Activated naive CD4-positive, alpha-beta T cell treated with Interleukin-2 at 50 U/mL for 16 hours (primary cell): ENCODE measurements at places on chromosomes 1 and 21.

GRCh38 chr1:53413175-53414001 lies 45.8 kb upstream of the DMRTB1 start:
- peak; percentile 63 for DNase-seq

GRCh38 chr1:116909512-116910378 lies at the start of gene PTGFRN:
TSS of gene PTGFRN (plus strand) at chr1:116909916. CDS start at chr1:116910204, 288 bp downstream.
- peak; percentile 26 for DNase-seq

- no peak for DNase-seq
Observed at GRCh38 chr21:35197191-35197590, 148.1 kb upstream of the RUNX1 start.

GRCh38 chr1:24477309-24477708 lies 25.3 kb upstream of the RCAN3 start:
- no peak for DNase-seq

GRCh38 chr1:97875996-97876395 lies 44.8 kb downstream of the DPYD start:
- DNase-seq: no peak

DNA sequence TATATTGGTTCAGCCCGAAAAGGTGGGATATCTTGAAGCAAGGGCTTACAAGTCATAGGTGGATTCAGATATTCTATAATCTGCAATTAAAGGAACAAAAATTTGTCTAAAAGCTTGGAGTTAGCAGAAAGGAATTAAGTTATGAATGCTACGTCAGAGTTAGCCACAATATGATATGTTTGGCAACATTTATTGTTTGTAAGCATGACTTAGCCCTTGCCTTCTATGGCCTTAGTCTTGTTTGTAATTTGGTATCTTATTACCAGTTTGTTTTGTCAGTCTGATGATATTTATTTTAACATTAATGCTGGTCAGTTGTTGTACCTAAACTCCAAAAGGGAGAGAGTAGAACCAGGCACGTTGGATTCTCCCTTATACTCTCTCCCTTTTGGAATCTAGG lies 43.1 kb upstream of the SUCO start:
- DNase-seq: no peak

DNA sequence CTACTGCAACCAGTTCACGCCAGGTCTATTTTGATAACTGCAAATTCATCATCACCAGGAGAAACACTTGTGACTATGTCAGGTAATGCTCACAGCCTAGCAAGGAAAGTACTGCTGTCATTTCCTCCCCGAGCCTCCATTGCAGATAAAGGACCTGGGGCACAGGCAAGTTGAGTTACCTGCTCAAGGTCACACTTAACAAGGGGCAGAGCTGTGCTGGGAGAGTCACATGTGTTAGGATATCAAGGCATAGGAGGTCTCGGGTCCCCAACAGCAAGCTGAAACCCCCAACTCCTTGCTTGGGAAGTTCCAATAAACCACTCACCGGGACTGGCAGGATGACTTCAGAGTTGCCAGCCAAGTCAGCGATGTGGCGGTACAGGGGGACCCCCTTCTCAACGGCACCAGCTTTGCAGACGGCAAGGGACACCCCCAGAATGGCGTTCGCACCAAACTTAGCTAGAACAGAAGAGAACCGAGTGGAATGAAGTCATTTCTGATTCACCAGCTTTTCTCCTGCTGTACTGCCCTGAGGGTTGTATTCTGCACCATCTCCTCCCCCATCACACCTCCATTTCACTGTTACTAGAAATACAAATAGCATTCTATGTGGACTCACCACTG lies 11.6 kb downstream of the ENO1 start:
- DNase-seq: no peak

GRCh38 chr1:43121256-43121900 lies 50.7 kb downstream of the EBNA1BP2 start:
- DNase-seq: no peak

GRCh38 chr1:53107570-53108322 lies 34.7 kb downstream of the SLC1A7 start:
- no peak for DNase-seq

DNA sequence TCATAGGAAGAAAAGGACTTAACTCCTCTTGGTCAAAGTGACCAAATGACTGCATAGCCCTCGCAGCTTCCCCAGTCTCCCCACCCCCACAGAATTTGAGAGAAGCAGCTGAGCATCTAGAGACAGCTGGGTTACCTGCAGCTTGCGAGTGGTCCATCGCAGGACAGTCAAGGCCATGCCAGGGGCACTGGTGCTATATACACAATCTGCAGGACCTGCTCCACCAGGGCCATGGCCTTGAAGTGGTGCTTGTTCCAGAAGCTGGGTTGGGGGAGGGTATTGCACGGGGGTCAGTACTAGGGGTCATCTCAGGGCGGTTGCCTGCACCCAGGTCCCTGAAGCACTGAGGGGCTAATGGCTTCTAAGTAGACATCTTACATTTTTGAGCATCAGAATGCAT lies 10.4 kb downstream of the MRTO4 start:
- no peak for DNase-seq

- no peak for DNase-seq
Observed at GRCh38 chr1:185483664-185484450, 166.8 kb upstream of the IVNS1ABP start.

GRCh38 chr1:20725189-20726117 lies 7.0 kb downstream of the SH2D5 start:
- peak; percentile 1 for DNase-seq

GRCh38 chr1:18954270-18955071 lies 2.0 kb downstream of the IFFO2 start:
- no peak for DNase-seq

DNA sequence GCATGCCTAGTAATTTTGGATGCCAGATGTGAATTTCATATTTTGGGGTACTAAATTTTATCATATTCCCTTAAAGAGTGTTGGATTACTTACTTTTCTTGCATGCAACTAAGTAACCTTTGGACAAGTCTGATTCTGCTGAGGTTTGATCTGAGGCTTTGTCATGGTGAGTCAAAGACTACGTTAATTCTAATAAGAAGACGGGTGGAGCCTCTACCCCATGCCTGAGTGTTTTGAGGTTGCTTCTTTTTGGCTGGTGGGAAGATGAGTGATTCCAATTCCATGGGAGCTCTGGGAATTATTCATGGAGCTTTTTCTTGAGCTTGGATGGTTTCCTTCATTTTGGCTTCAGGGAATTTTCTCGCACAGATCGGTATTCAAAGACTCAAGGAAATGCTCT lies 11.6 kb upstream of the PCP4 start:
- no peak for DNase-seq

- no peak for DNase-seq
Observed at GRCh38 chr1:5973771-5974170, 18.5 kb downstream of the NPHP4 start.

- no peak for DNase-seq
Observed at GRCh38 chr21:27776925-27777553, 810.2 kb upstream of the ADAMTS5 start.

DNA sequence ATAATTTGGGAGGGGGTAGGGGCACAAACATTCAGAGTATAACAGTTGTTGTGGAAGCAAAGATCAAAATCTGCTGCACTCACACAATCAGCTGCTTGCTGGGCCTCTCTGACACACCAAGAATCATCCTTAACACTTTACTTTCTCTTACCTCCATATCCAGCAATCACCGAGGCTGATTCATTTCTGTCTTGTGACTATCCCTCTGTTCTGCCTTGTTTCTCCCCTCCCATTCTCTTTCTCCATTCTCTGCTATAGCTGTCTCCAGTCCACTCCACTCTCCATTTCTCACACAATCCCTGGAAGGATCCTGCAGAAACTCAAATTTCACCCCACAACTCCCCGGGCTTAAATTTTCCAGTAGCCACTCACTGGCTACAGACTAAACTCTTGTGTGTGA lies 91.8 kb upstream of the NGF start:
- no peak for DNase-seq

DNA sequence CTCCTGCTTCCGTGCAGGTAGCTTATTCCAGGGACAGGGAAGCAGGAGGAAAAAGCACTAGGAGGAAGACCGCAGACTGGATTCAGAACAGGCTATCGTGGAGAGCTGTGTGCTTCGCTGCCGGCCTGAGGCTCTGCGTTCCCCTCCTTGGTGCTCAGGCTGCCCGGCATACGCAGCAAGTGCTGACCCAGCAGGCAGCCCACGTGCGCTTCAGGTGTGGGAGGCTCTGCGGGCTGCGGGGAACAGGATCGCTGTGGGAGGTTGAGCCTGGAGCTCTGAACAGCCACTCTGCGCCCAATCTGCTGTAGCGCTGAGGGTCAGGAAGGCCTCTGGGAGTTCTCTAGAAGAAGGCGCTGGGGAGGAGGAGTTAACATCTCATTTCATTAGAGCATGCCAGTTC lies 27.9 kb downstream of the DOP1B start:
- no peak for DNase-seq

- DNase-seq: no peak
Observed at GRCh38 chr1:87644579-87645190, 316.0 kb downstream of the LMO4 start.

GRCh38 chr1:181059435-181059834 lies 25.7 kb downstream of the MR1 start:
- no peak for DNase-seq

DNA sequence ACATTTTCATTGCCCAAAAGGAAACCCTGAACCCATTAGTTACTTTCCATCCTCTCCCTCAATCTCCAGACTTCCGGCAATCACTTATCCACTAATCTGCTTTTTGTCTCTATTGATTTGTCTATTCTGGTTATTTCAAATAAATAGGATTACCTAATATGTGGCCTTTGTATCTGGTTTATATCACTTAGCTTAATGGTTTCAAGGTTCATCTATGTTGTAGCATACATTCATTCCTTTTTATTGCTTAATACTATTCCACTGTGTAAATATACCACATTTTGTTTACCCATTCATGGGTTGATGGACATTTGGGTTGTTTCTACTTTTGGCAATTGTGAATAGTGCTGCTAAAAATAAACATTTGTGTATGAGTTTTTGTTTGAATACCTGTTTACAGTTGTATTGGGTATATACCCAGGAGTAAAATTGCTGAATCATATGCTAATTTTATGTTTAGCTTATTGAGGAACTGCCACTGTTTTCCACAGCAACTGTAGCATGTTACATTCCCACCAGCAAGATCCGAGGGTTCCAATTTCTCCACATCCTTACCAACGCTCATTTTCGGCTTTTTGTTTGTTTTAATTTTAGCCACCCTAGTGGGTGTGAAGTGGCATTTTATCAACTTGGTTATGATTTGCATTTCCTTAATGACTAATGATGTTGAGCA lies 2.5 kb upstream of the SLC25A44 start:
- no peak for DNase-seq

- DNase-seq: no peak
Observed at GRCh38 chr1:15210651-15211375, 36.2 kb upstream of the FHAD1 start.

GRCh38 chr1:25796811-25797458 lies 3.1 kb upstream of the SELENON start:
- DNase-seq: peak; percentile 85

- no peak for DNase-seq
Observed at GRCh38 chr1:161733526-161733925, 12.2 kb downstream of the FCRLB start.

- DNase-seq: no peak
Observed at GRCh38 chr1:19210772-19211549, 895 bp upstream of the UBR4 start.

GRCh38 chr1:246921481-246921880 lies 10.3 kb downstream of the AHCTF1 start:
- DNase-seq: no peak

DNA sequence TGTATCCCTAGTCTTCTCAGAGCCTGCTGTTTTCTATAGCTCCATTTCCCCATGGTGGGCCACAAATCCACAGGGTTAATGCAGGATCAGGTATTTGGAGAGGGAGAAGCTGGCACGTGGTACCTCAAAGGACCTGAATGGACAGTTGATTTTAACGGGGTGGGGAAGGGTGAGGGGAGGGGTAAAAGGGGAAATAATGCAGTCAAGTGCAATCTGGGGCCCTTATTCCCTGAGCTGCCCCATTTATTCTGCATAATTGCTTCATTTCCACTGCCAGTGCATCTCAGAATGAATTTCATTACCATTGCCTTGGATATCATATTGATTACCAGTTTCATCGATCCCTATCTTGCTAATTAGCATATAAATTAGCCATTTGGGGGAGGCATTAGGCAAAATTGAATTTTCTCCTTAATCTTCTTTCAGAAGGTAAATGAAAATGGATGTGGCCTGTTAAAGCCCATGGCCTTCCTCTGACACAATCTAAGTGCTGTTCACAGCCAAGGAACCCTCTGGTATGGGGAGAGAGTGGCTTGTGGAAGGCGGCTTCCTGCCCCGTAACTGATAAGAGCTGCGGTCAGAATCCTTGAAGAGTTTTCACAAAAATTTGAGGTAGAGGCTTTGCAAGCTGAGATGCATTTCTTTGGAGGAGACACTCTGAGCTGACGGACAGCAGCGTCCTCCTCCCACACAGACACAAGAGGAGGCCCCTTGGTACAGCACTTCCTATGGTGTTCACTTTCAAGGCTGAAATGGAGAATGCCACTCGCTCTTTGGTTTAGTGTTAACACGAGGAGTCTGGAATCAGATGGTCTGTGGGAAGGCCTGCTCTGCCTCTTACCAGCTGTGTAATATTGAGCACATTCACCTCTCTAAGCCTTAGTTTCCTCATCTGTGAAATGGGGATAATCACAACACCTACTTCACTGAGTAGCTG lies 34.4 kb downstream of the PHC2 start:
- no peak for DNase-seq

- no peak for DNase-seq
Observed at GRCh38 chr21:31874812-31875212, 2.0 kb downstream of the HUNK start.

GRCh38 chr1:200314085-200314750 lies 95.6 kb downstream of the ZNF281 start:
- no peak for DNase-seq

DNA sequence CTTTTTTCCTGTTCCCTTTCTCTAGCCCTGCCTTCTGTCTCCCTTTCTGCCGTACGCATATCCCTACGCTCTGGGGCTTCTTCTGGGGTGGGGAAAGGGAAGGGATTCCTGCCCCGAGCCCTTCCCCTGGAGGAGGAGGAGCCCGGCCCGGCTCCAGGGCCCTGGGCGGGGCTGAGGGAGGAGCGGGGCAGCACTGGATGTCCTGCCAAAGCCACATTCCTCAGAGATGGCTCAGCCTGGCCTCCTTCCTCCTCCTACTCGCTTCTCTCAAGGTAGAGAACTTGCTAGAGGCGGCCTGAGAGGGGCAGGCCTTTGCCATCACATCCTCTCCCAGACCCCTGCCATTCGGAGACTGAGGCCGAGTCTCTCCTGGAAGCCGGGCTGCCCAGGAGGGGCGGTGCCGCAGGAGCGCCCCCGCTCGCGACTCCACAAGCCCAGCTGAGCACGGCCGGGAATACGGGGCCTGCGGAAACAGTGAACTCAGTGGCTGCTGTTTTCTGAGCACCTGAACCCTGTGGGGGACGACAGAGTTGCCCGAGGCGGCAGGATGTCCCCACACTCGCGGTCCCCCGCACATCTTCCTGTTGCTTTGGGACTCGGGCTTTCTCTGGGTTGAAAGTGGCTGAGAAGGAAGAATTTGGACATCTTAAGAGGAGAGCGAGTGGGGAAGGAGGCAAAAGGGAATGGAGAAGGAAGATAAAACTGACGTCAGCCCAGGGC lies 12.2 kb downstream of the ADAMTSL4 start:
- peak; percentile 64 for DNase-seq
